ENCODE measurements at places on chromosomes 7 and 10. TPM values are rescaled to one million over a fixed set of nuclear protein-coding genes. Genes with fewer than 3 reads are reported as not detected.
A peak's percentile ranks its signal among the peaks of the same experiment; 100 is the strongest.

Gene GPR15LG
- not detected for total RNA-seq

- no peaks in the 10 kb centered on the region for H3K36me3 ChIP-seq
- H3K4me1 ChIP-seq = peaks cover 10% of the 10 kb centered on the region
- H3K27ac ChIP-seq = peak within 1 kb of the TSS; percentile 45
- peak; percentile 75 for DNase-seq
Observed at GRCh38 chr10:15719899-15720634, at the start of gene ITGA8. TSS of gene ITGA8 (minus strand) at chr10:15719922. CDS start at chr10:15719771, 151 bp downstream.

DNA sequence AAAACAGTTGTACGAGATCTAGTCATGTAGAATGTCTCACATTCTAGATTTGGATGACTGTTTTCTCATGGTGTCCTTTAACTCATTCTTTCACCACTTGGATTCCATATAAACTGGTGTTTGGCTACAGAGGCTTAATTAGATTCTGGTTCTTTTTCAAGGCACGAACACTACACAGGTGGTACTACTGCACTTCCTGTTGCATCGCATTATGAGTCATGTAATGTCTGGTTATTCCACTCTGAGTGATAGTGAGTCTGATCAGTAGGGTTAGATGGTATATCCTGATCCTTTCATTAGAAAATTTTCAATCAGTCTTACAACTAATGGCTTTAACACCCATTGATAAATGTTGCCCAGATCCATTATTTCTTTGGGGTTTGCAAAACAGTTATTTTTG is 11.2 kb upstream of the AKAP9 start:
- no peak for DNase-seq
- H3K36me3 ChIP-seq = no peaks in the 10 kb centered on the region
- no peak overlapping the region for H3K27ac ChIP-seq
- peaks cover 2% of the 10 kb centered on the region for H3K27me3 ChIP-seq
- no peak overlapping the region for H3K4me3 ChIP-seq
- H3K4me1 ChIP-seq = no peaks in the 10 kb centered on the region

DNA sequence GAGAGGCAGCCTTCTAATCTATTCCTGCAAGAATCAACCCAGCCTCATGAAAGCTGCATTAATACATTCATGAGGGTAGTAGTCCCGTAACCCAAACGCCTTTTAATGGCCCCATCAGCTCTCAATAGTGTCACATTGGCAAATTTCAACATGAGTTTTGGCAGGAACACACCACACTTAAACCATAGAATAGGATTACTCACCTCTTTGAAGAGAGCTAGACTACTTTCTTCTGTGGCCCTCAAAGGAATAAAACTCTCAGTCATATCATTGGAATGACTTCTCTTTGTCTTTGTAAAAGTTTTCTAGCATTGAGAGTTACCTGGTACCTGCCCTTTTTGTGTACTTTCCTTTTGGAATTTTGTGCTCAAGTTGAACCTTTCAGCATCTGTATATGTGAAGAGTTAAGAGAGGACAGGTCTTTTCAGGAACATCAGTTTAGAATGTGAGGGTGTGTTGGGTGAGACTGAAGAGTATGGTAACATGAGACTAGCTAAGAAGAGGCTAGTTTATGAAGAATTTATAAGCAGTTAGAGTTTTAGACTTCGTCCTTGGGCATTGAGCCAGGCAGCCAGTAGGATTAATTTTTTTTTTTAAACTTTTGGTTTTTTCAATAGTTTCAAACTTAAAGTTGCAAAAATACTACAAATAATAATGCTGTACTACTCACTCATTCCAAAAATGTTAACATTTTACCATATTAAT is 92.6 kb downstream of the MLLT10 start:
- no peaks in the 10 kb centered on the region for H3K27me3 ChIP-seq
- peaks cover 3% of the 10 kb centered on the region for H3K36me3 ChIP-seq

DNA sequence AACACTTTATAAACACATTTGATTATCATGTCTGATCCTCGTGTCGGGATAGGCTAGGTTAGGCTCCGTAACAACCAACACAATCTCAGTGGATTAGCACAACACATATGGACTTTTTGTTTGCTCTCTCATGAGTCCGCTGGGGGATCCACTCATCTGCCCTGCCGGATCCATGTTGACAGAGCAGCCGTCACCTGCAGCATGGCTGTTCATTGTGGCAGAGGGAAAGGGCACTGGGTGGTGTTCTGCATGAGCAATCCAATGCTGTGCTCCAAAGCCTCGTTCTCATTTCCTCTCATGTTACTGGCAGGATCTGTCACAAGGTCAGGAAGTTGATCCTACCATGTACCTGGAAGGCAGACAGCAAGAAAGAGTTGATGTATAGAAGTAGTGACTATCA is 62.5 kb upstream of the RAPGEF5 start:
- no peaks in the 10 kb centered on the region for H3K36me3 ChIP-seq
- no peaks in the 10 kb centered on the region for H3K27me3 ChIP-seq
- no peak overlapping the region for H3K4me3 ChIP-seq
- peaks cover 8% of the 10 kb centered on the region for H3K4me1 ChIP-seq

Gene CALHM1
- not detected for total RNA-seq

Gene STEAP4
- total RNA-seq = 4.8 TPM

GRCh38 chr7:5387711-5388245 is 35.9 kb downstream of the TNRC18 start:
- no peaks in the 10 kb centered on the region for H3K27me3 ChIP-seq
- H3K27ac ChIP-seq = no peak overlapping the region
- peaks cover 4% of the 10 kb centered on the region for H3K4me1 ChIP-seq
- peaks cover 48% of the 10 kb centered on the region for H3K36me3 ChIP-seq
- H3K4me3 ChIP-seq = no peak overlapping the region

Gene ST7
- 13.8 TPM for total RNA-seq

DNA sequence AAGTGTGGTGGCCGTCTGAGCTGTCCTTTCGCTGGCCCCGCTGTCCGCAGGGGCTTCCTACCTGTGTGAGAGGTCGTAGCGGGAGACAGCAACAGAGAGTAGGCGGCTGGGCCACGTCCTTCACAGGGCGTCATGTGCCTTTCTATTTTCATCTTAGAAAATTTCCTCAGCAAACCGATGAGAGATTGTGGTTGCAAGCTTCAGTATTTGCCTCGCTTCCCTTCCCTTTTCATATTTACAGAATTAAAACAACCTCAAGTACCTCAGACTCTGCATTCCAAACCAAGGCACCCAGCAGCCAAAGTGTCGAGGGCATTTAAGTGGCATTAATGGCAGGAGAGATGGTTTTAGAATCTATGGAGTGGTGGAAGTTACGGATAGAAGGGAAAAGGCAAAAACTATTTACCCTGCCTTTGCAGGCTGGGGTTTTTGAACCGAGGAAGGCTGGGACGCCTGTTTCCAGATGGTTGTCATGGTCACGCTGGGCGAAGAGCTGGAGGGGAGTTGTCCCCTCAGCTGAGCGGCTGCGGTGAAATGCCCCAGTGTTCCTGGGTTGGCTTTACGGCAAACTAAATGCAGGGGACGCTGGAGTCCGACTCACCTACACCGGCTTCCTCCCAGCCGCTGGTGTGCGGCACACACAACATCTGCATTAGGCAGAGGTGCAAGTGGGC is 41.9 kb downstream of the WIPI2 start:
- no peaks in the 10 kb centered on the region for H3K4me1 ChIP-seq
- no peak overlapping the region for H3K27ac ChIP-seq
- H3K4me3 ChIP-seq = no peak overlapping the region
- H3K27me3 ChIP-seq = no peaks in the 10 kb centered on the region

Gene GATAD1
- total RNA-seq = 22.3 TPM

DNA sequence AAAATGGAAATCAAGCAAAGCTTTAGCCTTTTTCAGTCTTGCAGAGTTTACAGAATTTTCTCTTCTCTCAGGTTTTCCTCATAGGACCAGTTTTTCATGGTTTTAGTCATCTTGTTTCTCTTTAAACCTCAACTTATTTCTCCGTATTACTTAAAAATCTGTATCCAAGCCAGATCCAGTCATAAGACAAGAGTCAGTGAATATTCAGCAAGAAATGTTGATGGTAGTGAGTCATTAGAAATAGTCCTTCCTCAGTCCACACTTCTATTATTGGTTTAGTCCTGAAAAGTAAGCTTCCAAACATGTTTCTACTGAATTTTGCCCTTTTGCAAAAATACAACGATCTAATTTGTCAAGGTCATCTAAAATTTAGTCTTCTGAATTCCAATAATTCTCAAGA is 107.0 kb downstream of the VIM start:
- H3K36me3 ChIP-seq = no peaks in the 10 kb centered on the region
- no peak overlapping the region for H3K4me3 ChIP-seq
- no peak overlapping the region for H3K27ac ChIP-seq
- H3K4me1 ChIP-seq = no peaks in the 10 kb centered on the region

GRCh38 chr10:69057951-69058297 is 30.0 kb upstream of the SRGN start:
- H3K4me3 ChIP-seq = no peak overlapping the region
- H3K36me3 ChIP-seq = no peaks in the 10 kb centered on the region
- no peak for DNase-seq
- peak overlapping the region; percentile 67 for H3K27ac ChIP-seq
- peaks cover 27% of the 10 kb centered on the region for H3K4me1 ChIP-seq

Gene SPDYE9
- total RNA-seq = 0.04 TPM

- peaks cover 25% of the 10 kb centered on the region for H3K4me1 ChIP-seq
- no peaks in the 10 kb centered on the region for H3K27me3 ChIP-seq
- DNase-seq = peak; percentile 35
Observed at GRCh38 chr10:6162589-6163356, 40.0 kb upstream of the PFKFB3 start.

Gene CXCL12
- total RNA-seq = 126 TPM

DNA sequence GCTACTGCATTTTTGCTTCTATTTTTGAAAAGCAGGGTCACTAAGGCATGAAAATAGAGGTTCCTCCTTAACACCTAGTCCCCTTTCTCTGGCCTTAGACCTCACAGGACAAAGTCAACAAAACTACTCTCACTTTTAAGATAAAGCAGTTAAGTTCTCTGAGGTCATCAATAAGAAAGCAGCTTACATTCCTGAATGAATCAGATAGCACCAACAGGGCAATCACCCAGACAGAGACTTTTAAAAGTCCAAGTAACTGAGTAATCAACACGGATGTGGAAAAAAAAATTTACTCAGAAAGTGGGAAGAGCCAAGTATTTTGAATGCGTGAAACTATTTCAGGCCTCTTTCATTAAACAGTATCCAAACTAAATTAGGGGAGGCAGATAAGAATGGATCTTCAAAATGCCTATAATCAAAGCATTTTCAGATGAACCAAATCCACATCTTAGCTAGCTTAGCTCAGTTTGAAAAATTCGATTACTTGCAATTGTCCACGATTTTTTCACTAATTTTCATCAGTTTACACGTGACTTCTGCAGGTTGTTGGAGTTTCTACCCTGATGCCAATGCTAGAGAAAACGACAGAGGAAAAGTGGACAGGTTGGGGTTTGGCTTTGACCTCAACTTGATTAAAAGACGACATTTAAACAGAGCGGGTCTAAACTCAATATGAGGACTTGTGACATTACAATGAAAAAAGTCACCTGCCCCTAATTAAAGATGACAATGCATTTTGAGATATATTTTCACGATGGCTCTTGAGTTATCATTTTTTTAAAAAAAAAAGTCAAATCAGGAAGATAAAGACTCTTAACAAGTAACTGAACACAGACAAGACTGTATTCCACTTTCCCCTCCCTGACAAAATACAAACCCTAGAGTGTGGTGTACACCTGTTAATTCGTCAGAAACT is 1.6 kb downstream of the BEND7 start:
- no peak for DNase-seq
- peaks cover 7% of the 10 kb centered on the region for H3K4me1 ChIP-seq
- no peak overlapping the region for H3K27ac ChIP-seq

Gene CYP3A7
- 0.58 TPM for total RNA-seq

Gene CYP3A4
- 0.04 TPM for total RNA-seq

GRCh38 chr10:102122450-102122849 is 2.3 kb upstream of the LDB1 start:
- H3K4me1 ChIP-seq = peaks cover 40% of the 10 kb centered on the region
- no peak overlapping the region for H3K4me3 ChIP-seq
- no peak for DNase-seq

- H3K36me3 ChIP-seq = no peaks in the 10 kb centered on the region
- peak; percentile 97 for DNase-seq
- no peaks in the 10 kb centered on the region for H3K27me3 ChIP-seq
- peak within 1 kb of the TSS; percentile 93 for H3K27ac ChIP-seq
- H3K4me3 ChIP-seq = peak within 1 kb of the TSS; percentile 54
Observed at GRCh38 chr7:1044189-1045068, at the start of gene GPR146. TSS of gene GPR146 (plus strand) at chr7:1044546. CDS start at chr7:1057516, 12,970 bp downstream.

DNA sequence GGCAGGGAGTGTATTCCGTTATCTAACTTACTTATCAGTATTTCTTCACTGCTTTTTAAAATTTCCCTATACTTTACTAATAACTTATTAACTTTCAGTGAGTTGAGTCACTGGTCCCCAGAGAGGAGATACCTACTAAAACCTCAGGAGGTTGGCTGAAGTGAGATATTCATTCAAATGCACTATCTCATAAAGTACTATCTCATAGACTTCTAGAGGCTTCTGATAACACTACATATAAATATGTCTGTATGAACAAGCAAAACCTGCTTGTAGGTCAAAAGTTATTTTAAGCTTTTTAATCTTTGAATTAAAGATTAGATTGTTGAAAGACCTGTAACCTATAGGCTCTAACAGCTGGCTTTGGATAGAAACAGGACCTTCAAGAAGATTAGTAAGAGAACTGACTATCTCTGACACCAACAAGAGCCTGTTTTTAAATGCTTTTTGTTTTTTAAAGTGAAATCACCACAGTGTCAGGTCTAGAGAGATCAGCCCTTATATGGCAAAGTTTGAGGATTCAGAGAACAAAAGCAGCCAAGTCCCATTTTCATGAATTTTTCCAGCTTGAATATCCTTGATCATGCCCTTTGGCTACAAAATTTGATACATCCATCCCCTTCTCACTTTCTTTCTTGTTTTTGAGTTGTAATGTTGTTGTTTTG is 242.2 kb downstream of the ARL4A start:
- H3K27ac ChIP-seq = no peak overlapping the region
- no peaks in the 10 kb centered on the region for H3K36me3 ChIP-seq
- H3K4me1 ChIP-seq = no peaks in the 10 kb centered on the region
- DNase-seq = no peak
- H3K4me3 ChIP-seq = no peak overlapping the region

DNA sequence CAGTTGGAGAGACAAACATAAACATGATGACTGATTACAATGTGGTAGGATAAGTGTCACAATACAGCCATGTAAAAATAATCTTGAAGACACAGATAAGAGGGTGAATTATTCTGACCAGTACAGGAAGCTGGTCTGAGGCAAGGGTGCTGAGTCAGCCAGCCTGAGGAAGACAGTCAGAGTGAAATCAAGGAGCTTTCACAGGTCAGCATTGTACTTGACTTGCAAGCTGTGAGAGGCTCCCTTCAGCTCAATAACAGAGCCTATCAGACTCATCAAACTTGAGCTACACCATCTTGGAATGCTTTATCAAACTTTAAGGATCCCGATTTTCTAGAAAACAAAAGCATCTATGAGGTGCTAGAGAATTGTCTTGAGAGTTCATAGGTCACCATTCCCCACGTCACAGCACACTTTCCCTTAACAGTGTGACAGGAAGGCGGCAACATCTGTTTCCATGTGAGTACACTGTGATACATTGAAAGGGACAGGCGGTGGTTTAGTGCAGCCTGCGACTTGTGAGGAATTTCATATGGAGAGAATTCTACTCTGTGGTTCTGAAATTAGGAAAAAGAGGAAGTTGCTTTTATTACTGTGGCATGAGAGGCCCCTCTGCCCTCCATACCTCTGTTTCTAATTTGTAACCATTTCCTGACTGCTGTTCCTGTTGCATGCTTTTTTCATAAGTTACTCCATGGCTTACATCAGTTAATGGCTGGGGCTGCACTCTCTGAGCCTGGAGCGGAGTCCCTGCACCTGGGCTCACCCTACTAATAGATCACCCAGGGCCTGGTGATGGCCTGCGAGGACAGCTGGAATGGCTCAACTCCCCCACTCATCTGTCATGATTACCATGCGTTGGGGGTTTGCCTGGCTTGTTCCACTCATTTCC is 417.1 kb downstream of the SUGCT start:
- no peak overlapping the region for H3K27ac ChIP-seq
- no peaks in the 10 kb centered on the region for H3K36me3 ChIP-seq
- H3K4me1 ChIP-seq = no peaks in the 10 kb centered on the region
- no peaks in the 10 kb centered on the region for H3K27me3 ChIP-seq
- H3K4me3 ChIP-seq = no peak overlapping the region

All from muscle of leg (tissue), 16 donors.